ENCODE measurements at places on chromosomes 4 and X.
A peak's percentile ranks its signal among the peaks of the same experiment; 100 is the strongest.

DNA sequence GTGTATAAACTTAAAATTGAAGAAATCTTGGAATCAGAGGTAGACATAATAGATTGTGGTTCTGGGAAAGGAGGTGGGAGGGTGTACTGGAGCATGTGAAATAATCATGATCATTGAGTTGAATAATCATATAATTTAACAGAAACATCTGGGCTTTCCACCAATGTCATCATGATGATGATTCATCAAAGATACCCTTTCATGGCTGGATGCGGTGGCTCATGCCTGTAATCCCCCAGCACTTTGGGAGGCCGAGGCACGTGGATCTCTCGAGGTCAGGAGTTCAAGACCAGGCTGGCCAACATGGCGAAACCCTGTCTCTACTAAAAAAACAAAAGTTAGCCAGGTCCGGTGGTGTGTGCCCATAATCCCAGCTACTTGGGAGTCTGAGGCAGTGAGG is 6.7 kb upstream of the RUFY3 start:
- DNase-seq: no peak

DNA sequence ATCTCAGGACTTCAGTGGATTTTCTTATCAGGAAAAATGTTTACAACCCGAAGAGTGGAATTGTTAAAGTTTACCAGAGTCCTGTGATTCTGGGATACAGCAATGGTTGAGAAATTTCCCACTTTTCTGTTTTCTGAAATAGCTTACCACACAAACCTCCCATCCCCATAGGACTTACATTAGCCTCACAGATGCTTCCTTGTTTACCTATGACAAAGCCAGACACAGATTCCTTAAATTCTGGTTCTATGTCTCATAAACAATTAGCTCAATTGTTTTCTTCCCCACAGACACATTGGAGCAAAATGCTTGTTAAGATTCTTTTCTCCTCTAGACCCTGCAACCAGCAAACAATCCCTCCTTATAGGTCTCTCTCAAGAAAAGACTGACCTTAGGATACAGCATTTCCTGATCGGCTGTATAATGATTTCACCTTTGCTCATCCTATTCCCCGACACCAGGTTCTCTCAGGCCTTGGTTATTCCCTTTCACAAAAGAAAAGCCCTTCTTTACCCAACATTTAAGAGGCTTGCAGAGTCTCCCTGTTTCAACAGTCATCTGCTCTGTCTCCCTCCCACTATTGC is 886.2 kb downstream of the ARAP2 start:
- DNase-seq: no peak

GRCh38 chrX:57422289-57422688 is 135.8 kb downstream of the FAAH2 start:
- DNase-seq: peak; percentile 5

GRCh38 chrX:77426811-77427210 is 20.4 kb upstream of the FGF16 start:
- no peak for DNase-seq

DNA sequence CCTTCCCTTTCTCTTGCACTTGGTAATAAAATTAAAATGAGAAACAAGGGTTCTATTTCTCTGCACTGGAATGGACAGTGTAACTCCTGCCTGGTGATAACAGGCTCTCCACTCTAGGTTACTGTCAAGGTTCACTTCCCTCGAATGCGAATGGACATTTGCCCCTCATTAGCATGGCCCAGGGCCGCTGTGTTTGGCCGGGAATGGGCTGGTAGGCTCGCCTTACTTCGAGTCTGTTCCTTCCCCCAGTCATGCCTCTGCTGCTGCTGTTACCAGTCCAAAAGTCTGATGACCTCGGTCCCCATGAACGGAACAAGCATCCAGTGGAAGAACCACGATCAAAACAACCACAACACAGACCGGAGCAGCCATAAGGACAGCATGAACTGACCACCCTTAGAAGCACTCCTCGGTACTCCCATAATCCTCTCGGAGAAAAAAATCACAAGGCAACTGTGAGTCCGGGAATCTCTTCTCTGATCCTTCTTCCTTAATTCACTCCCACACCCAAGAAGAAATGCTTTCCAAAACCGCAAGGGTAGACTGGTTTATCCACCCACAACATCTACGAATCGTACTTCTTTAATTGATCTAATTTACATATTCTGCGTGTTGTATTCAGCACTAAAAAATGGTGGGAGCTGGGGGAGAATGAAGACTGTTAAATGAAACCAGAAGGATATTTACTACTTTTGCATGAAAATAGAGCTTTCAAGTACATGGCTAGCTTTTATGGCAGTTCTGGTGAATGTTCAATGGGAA is 61.5 kb downstream of the EDNRA start:
- no peak for DNase-seq

DNA sequence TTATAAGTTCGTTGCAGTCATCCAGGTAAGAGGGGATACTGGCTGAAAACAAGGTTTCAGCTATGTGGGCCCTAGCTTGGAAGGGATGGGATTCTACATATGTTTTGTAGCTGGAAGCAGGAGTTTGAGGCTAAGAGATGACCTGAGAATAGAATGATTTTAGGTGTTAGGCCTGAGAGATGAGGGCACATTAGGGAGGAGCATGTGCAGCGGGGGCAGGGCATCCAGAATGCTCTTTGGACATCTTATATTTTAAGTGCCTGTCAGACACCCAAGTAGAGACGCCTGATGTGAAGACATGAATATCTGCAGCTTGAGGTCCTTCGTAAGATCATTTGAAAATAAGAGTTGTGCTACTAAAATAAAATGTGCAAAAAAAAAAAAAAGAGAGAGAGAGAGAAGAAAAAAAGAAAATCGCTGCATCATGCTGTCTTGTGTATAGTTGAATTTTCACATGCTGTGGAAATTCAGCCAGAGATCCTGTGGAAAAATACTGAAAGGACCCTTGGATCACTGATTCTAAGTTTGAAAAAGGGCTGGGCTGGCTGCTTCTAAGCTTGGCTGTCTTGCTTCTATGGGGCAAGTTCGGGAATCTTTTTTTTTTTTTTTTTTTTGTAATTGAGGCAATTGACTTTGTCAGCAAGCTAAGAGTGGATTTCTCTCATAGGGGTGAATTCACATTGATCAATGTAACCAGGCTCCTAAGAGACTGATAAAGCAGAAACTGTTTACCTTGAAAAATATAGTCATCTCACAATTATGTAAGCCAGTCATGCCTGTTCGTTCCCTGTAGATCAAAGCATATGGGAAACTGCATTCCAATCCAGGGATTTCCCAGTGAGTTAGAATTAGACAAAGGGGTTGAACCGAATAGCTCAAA is 341.0 kb upstream of the GATB start:
- DNase-seq: no peak

DNA sequence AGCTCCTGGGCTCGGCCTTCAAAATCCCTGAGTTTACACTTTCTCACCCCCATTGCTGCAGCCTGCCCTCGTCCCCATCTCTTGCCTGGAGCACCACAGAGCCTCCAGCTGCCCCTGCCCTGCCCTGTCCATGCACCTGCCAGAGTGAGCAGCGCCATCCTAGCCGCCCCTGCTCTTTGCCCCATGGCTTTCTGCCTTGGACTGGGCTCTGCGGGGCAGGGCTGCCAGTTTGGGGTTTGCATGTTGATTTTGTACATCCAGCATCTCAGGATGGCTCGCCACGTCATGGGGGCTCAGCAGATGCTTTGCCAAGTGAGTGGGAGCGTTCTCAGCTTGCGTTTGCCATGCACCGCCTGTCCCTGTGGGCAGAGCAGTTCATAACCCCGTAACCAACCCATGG is 67.1 kb upstream of the HGFAC start:
- no peak for DNase-seq

All from NCI-H1092 treated with DMSO at 0.1 percent for 48 hours (cell line).